ENCODE measurements at places on chromosomes 4 and X. TPM values are rescaled to one million over a fixed set of nuclear protein-coding genes. Genes with fewer than 3 reads are reported as not detected.

- H3K27me3 ChIP-seq = no peaks in the 10 kb centered on the region
- H3K27ac ChIP-seq = no peak overlapping the region
- DNase-seq = no peak
- H3K36me3 ChIP-seq = no peaks in the 10 kb centered on the region
Measured at GRCh38 chr4:108881190-108881589, 118.3 kb upstream of the ETNPPL start.

DNA sequence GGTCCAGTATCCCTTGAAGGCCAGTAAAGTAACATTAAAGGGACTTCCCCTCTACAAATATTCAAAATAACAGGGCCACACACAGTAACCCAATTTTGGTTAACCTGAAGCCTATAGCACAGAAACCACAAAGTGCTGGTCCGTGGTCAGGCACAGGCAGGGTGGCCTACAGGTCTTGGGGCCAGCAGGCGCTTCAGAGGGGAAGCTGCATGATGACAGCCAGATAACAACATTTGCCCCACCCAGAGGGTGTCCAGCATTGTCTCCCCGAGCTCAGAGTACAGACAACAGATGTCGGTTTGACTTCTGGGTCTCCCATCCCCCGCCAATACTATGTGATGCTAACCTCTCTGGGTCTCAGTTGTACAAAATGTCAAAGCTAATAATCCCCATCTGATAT, 51.1 kb downstream of the SH3KBP1 start:
- H3K27ac ChIP-seq = no peak overlapping the region
- no peaks in the 10 kb centered on the region for H3K36me3 ChIP-seq
- no peaks in the 10 kb centered on the region for H3K4me1 ChIP-seq
- no peak for DNase-seq
- H3K27me3 ChIP-seq = peaks cover 22% of the 10 kb centered on the region

GRCh38 chrX:51420610-51421009, 75.8 kb downstream of the NUDT11 start:
- H3K4me3 ChIP-seq = no peak overlapping the region
- H3K27me3 ChIP-seq = peaks cover 3% of the 10 kb centered on the region
- DNase-seq = peak; percentile 72
- no peaks in the 10 kb centered on the region for H3K4me1 ChIP-seq

The KLHL15 gene
- polyA plus RNA-seq = 1.7 TPM

The NLGN3 gene
- 0.71 TPM for polyA plus RNA-seq

The POU3F4 gene
- polyA plus RNA-seq = not detected

The GABRB1 gene
- polyA plus RNA-seq = not detected

The CNGA1 gene
- polyA plus RNA-seq = 0.14 TPM

All from lung (tissue), 17 donors.